Gastroesophageal sphincter (tissue), 4 donors: ENCODE measurements at places on chromosomes 1 and 21.

DNA sequence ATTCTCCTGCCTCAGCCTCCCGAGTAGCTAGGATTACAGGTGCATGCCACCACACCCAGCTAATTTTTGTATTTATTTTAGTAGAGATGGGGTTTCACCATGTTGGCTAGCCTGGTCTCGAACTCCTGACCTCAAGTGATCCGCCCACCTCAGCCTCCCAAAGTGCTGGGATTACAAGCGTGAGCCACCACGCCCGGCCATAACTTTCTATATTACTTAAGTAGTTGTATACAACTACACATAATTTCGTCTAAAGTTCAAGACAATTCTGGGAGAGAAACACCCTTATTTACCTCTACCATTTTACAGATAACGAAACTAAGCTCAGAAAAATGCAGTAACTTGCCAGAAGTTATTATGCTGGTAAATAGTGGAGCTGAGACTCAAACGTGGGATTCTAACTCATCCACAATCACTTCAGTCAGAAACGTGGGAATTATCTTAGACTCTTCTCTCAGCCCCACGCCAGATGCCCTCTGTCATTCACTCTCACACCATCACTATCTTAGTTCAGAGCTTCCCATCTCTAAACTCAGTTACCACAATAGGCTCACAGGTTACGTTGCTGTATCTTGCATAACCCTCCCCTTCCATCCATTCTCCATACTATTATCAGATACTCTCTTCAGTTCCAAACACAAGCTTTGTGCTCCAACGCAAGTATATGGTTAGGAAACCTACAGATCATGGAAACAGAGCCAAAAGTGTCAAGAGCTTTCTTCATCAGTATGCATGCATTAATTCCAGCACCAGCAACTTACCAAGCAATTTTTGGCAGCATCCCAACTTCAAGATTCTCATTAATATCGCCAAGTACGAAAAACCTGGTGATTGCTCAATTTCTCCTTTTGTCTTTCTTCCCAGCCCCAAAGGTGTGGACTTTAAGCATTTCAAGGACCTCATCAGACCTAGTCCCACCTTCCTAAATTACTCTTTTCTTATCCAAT is 69.3 kb downstream of the RERE start:
- ATAC-seq = no peak
- no peaks in the 10 kb centered on the region for H3K4me1 ChIP-seq
- H3K27ac ChIP-seq = no peak overlapping the region

- no peaks in the 10 kb centered on the region for H3K36me3 ChIP-seq
- H3K4me3 ChIP-seq = no peak overlapping the region
- no peaks in the 10 kb centered on the region for H3K27me3 ChIP-seq
- peak overlapping the region; percentile 1 for H3K27ac ChIP-seq
Observed at GRCh38 chr1:183655562-183656075, 2.5 kb upstream of the APOBEC4 start.

- H3K27ac ChIP-seq = no peak overlapping the region
- H3K36me3 ChIP-seq = no peaks in the 10 kb centered on the region
- H3K27me3 ChIP-seq = peaks cover 87% of the 10 kb centered on the region
- no peaks in the 10 kb centered on the region for H3K4me1 ChIP-seq
Observed at GRCh38 chr1:90730243-90731022, 13.3 kb upstream of the BARHL2 start.

DNA sequence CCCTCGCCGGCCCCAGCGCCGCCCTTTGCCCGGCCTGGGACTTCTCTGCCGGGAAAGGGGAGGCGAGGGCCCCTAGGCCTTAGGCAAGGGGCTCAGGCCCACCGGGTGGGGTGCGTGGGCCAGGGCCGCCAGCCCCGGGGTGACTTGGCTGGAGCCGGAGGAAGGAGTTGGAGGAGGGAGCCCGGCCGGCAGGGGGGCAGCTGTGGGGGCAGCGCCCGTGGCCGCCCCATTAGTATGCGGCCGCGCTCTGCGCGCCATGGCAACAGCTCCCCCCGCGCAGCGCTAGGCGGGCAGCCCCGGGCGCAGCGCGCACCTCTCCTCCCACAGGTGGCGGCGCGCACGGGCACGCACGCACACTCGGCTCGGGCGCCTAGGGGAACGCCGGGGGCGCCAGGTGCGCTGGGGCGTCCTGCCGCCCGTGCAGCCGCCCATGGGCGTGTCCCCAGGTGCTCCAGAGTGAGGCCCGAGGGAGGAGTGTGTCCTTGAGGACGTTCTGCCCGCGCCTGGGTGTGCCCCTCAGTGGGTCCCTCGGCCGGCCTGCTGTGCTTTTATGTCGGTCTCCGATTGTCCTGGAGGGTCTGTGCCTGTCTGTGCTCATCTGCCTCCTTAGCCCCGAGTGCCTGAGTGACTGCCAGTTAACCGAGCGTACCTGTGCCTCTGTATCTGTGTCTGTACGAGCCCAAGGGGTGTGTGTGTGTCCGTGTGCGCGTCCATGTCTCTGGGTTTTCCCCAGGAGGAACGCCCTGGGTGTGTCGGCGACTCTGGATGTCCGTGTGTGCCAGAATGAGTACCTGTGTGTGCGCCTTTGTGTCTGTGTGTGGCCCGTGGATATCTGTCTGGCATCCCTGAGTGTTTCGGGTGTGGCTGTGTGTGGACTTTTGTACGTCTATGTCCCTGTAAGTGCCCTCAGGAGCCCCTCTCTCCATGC is 38.2 kb upstream of the WASF2 start:
- H3K27me3 ChIP-seq = no peaks in the 10 kb centered on the region
- H3K4me3 ChIP-seq = peak overlapping the region; percentile 25
- ATAC-seq = peak; percentile 31
- H3K27ac ChIP-seq = peak overlapping the region; percentile 96
- H3K4me1 ChIP-seq = peaks cover 54% of the 10 kb centered on the region

DNA sequence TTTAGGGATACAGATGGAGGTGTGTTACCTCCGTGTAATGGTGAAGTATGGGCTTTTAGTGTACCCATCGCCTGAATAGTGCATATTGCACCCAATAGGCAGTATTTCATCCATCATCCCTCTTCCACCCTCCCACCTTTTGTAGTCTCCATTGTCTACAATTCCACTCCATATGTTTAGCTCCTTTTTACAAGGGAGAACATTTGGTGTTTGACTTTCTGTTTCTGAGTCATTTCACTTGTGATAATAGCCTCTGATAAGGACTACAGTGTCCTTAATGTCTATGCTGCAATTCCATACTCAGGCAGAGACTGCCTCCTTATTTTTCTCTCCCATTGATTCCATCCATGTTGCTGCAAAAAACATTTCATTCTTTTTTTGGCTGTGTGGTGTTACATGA is 48.7 kb downstream of the OVGP1 start:
- H3K4me3 ChIP-seq = no peak overlapping the region
- no peaks in the 10 kb centered on the region for H3K4me1 ChIP-seq
- no peak overlapping the region for H3K27ac ChIP-seq
- no peaks in the 10 kb centered on the region for H3K36me3 ChIP-seq

GRCh38 chr1:18651713-18652112 is 21.1 kb downstream of the PAX7 start:
- peaks cover 5% of the 10 kb centered on the region for H3K4me1 ChIP-seq
- no peak for ATAC-seq
- H3K27me3 ChIP-seq = peaks cover 100% of the 10 kb centered on the region
- H3K27ac ChIP-seq = no peak overlapping the region
- H3K4me3 ChIP-seq = no peak overlapping the region
- H3K36me3 ChIP-seq = no peaks in the 10 kb centered on the region

GRCh38 chr1:192270398-192270797 is 46.4 kb upstream of the RGS21 start:
- H3K4me1 ChIP-seq = no peaks in the 10 kb centered on the region
- H3K36me3 ChIP-seq = no peaks in the 10 kb centered on the region
- no peaks in the 10 kb centered on the region for H3K27me3 ChIP-seq
- H3K4me3 ChIP-seq = no peak overlapping the region
- no peak for ATAC-seq
- H3K27ac ChIP-seq = no peak overlapping the region

DNA sequence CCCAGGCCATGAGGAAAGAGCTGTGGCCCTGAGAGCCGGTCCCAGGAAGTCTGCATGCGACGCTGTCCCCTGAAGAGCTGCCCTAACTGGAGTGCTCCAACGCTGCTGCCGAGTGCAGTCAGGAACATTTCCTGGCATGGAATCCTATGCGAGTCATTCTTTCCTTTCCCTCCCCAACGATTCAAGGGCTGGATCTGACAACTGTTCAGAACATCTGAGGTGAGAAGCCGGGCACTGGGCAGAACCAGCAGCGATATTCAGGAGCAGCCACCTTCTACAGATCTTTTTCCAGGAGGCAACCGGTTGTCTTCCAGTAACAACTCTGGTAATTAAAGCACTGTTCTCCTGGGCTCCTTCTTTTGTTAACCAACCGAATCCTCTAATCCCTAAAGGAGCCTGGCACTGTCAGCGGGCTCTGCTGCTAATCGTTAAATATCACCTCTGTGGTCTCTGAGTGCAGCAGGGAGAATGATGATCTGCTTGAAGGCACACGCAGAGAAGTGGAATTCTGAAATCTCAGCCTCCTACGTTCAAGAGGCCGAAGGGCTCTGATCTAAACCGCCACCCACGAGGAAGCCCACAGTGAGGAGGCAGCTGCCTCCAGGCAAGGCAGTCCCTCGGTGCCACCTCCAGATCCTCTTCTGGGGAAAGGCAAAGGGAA is 55.8 kb downstream of the SLC45A1 start:
- peak; percentile 86 for ATAC-seq
- H3K4me3 ChIP-seq = peak overlapping the region; percentile 23
- peaks cover 70% of the 10 kb centered on the region for H3K4me1 ChIP-seq
- peak overlapping the region; percentile 91 for H3K27ac ChIP-seq
- no peaks in the 10 kb centered on the region for H3K36me3 ChIP-seq

DNA sequence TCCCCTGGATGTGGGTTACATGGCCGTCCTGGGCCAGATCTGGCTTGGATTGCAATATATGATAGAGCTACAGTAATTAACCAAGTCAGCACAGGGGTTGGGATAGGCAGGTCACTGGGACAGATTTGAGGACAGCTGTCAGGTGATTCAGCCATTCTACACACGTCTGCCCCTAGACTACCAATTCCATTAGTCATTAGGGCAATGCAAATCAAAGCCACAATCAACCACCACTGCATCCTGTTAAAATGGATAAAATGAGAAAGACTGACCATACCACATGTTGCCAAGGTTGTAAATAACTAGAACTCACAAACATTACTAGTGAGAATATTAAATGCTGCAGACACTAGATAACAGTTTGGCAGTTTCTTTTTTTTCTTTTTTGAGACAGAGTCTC is 16.0 kb downstream of the C21orf58 start:
- H3K27me3 ChIP-seq = no peaks in the 10 kb centered on the region
- no peaks in the 10 kb centered on the region for H3K4me1 ChIP-seq
- H3K4me3 ChIP-seq = no peak overlapping the region
- ATAC-seq = no peak

DNA sequence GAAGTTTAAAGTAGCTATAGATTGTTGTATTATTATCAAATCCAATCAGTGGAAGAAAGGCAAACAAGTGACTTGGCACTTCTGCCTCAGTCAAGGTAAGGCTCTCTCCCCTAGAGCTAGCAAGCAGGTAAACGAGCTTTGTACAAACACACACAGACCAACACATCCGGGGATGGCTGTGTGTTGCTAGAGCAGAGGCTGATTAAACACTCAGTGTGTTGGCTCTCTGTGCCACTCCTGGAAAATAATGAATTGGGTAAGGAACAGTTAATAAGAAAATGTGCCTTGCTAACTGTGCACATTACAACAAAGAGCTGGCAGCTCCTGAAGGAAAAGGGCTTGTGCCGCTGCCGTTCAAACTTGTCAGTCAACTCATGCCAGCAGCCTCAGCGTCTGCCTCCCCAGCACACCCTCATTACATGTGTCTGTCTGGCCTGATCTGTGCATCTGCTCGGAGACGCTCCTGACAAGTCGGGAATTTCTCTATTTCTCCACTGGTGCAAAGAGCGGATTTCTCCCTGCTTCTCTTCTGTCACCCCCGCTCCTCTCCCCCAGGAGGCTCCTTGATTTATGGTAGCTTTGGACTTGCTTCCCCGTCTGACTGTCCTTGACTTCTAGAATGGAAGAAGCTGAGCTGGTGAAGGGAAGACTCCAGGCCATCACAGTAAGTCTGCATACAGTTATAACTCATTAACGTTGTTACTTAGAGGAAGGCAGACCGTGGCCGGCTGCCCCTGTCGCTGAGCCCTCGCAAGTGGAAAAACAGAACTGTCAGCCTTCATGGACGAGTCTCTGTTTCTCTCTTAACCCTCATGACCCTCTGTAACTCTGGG is at the start of gene PALMD:
Gene PALMD, plus strand, starts transcription at position 415 of the 833 bp plus-strand sequence. Its CDS starts 205 bp downstream, at position 620.
- peaks cover 9% of the 10 kb centered on the region for H3K4me1 ChIP-seq

- H3K27ac ChIP-seq = no peak overlapping the region
- no peak overlapping the region for H3K4me3 ChIP-seq
- no peak for ATAC-seq
- H3K4me1 ChIP-seq = no peaks in the 10 kb centered on the region
- no peaks in the 10 kb centered on the region for H3K36me3 ChIP-seq
Observed at GRCh38 chr1:193387406-193387805, 201.0 kb upstream of the B3GALT2 start.

DNA sequence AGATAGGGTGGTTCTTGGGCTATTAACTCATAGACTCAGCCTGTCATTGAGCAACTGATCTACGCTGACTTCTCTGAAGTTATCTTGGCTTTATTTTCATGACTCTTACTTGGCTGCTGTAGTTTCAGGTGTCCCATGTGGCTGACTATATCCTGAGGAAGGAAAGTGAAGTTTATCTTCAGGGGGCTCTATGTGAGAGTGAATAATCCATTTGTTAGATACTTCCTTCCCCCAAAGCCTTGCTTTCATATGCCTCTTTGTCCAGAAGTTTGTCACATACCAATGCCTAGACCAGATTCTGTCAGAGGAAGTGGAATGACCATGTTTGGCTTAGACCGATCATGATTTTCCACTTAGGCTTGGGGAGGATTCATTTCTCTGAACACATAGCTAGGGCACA is 27.9 kb upstream of the C1orf87 start:
- no peaks in the 10 kb centered on the region for H3K27me3 ChIP-seq
- H3K27ac ChIP-seq = no peak overlapping the region
- no peak for ATAC-seq
- no peaks in the 10 kb centered on the region for H3K36me3 ChIP-seq
- no peak overlapping the region for H3K4me3 ChIP-seq

DNA sequence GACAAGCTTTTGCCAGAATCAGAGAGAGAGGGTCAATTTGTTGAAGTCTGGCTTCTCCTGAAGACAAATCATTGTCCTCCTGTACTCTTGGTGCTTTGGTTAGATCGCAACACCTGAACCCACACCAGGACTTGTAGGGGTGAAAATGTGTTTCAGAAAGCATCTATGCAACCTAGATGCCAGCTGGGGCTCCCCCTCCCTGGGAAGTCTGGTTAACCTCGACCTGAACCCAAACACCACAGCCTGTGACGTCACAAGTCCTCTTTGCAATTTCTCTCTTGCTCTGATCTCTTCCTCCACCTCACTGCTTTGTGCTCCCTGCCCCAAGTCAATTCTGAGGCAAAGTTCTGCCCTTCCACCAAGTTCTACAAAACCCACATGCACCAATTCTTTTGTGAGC is 42.8 kb upstream of the USP24 start:
- no peak overlapping the region for H3K27ac ChIP-seq
- peaks cover 5% of the 10 kb centered on the region for H3K4me1 ChIP-seq
- no peak for ATAC-seq
- no peaks in the 10 kb centered on the region for H3K27me3 ChIP-seq
- no peaks in the 10 kb centered on the region for H3K36me3 ChIP-seq
- no peak overlapping the region for H3K4me3 ChIP-seq

GRCh38 chr1:21622466-21623315 is 46.5 kb downstream of the RAP1GAP start:
- no peak overlapping the region for H3K27ac ChIP-seq
- H3K4me3 ChIP-seq = no peak overlapping the region
- ATAC-seq = peak; percentile 45
